ENCODE measurements at places on chromosomes 3 and 15.
A peak's percentile ranks its signal among the peaks of the same experiment; 100 is the strongest.

DNA sequence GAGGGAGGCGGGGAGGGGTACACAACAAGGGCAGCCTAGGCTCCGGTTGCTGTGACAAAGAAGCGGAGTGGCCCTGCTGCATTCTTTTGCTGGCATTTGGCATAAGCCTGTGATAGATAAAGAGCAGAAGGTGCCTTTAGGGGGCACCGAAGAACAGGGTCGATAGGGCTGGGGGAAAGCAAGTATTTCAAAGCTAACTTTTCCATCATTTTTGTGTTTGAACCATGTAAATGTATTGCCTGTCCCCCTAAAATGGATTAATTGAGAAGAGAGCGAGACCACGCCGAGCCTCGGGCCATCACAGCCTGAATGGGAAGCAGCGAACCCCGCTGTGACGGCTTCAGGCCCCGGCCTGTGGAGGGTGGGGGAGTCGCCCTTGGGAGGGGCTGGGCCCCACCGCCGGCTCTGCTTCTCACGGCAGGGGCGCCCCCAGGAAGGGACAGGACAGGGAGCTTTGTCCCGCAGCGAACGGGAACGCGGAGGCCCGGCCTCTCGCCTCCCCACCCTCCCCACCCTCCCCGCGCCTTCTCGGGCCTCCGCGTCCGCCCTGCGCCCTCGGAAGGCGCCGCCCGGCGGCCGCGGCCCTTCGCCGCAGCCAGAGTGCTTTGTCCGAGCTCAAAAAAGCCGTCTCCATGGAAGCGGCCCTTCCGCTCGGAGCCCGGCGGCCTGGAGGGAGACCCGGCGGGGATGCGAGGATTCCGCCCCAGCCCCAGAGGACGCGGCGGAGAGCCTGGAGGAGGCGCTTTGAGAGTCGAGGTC lies 32.4 kb upstream of the ALDH1L1 start:
- DNase-seq, result peak; percentile 23

DNA sequence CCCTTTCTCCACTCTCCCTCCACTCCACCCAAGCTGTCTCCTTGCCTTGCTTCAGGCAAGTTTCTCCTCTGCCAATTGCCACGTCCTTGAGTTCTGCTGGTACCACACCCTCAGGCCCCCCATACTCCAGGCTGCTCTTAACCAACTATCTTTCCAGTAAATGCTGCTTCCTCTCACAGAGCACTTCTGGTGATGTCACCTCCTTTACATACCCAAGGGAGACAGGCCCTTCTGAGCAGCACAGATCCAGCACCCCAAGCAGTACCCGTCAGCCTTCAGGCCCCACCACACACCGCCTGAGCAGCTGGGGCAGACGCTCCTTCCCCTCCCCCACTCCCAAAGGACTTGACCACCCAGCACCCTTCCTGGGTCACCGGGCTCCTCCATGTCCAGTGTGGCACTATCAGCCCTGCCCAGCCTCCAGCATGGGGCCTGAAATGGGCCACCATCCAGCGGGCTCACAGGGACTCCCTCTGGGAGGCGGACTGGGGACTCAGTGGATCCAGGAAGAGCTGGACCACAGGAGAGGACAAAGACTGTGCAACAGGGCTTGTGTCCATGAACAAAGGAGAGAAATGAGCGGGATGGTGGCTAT lies 50.2 kb downstream of the KLF15 start:
- no peak for DNase-seq

DNA sequence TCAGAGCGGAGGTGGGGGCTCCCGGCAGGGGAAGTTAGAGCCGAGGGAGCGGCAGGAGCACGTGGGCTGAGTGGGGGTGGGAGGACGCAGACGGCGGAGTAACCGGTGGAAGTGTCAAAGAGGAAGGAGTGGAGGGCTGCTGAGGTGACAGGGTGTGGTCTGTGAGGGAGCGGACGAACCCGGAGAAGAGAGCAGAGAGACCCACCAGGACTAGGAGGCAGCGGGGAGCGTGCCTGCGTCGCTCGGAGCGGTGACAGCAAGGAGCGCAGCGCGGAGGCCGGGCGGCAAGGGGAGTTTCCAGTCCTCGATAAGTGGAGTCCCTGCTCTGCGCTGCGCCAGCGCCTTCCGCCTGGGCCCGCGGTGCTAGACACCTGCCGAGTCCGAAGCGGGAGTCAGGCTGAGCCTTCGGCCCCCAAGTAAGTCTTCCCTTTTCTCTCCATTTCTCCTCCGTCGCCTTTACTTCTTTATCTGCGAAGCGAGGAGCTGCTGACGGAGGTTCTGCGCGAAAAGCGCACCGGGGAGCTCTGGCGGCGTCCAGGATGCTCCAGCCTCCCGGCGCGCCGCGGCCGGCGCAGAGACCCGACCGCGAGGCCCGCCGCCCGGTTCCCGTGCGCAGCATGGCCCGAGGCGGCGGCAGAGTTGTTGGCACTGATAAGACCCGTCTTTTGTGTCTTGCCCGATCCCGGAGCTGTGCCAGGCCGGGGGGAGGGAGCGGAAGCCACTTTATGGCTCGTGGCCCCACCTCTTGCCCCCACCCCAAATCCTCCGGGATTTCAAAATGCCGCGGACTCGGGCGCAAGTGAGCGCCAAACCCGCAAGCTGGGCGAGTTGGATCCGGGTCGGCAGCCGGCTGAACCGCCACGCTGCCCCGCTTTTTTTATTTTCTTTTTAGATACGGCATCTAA lies 533.0 kb upstream of the SEMA6D start:
- peak; percentile 21 for DNase-seq

- no peak for DNase-seq
Measured at GRCh38 chr3:31450345-31450744, 82.4 kb upstream of the STT3B start.

GRCh38 chr3:23067116-23067515 lies 136.0 kb upstream of the UBE2E2 start:
- no peak for DNase-seq

DNA sequence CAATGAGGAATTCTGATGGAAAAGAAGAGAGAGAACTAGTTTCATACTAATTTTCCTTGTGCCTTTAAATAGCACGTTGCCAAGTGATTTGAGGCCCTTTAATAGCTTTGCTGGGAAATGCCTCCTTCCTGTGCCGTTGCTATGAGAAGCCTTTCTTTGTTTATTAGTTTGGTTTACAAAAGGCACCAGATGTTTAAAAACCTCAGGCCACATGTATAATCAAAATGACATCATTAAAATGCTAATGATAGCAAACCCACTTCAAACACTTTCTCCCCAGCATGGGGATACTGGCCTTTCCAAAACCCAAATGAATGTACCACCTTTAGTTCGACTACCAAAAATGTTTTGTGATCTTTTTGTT lies 50.0 kb upstream of the TBC1D23 start:
- peak; percentile 87 for DNase-seq

DNA sequence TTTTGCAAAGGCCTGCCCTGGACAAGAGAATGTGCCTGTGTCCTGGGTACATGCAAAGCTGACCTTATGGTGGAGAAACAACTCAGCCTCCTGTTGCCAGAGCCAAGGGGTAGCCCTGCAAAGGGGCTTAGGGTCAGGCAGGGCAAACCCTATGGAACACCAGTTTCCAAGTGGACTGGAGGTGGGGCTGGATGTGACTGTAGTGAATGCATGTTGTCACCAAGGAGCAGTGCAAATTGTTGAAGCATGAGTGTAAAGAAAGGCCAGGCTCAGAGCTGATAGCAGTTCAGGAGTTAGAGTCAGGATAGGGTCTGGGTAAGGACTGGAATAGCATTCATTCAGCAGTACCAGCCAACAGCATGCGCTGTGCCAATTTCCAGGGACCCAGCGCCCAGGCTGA lies 82.9 kb upstream of the PXYLP1 start:
- no peak for DNase-seq

DNA sequence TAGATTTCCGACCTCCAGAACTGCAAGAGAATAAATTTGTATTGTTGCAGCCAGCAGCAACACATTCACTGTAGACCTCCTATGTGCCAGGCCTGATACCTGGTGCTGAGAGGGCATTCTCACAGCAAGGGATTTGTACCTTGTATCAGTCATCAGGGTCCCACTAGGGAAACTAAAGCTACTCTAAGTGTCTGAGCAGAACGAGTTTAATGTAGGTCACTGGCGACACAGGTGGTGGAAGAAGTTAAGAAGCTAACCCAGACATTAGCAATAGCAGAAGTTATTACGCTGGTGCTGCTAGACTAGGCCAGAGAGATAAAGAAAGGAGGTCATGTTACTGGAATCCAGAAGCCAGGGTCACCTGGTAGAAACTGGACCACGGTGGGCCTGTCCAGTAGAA lies 60.5 kb upstream of the BCL6 start:
- no peak for DNase-seq

DNA sequence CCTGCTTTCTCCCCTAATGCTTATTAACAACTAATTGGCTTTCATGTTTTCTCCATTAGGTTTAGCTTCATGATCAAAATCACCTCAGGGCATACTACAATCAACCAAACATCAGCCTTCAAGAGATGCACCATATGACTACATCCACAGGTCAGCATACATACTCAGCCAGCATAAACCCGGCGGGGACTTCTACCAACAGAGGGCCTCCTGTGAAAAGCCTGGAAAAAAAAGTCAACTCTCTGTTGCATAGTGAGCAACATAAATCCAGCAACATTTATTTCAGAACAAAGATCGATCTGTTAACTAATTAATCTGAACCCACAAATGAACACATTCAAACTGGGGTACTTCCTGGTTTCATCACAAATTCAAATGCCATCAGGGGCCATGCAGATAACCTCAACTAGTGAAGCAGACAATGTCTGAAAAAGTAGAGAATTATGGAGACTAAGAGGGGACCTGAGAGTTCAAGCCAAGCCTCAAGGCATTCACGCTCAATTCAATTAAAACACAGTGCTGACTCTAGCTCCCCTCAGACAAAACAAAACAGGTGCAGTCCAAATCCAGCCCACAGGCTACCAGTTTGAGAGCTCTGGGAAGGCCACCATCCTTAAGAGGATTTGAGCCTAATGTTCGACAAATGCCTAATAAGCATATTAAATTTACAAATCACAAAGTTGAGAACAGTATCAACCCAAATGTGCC lies 124.5 kb downstream of the MAGI1 start:
- no peak for DNase-seq

Data from DMS 273 treated with DMSO at 0.1 percent for 48 hours (cell line).